ENCODE measurements at places on chromosomes 3 and 15.

- no peak for DNase-seq
Observed at GRCh38 chr3:170966495-170966894, 58.1 kb upstream of the EIF5A2 start.

DNA sequence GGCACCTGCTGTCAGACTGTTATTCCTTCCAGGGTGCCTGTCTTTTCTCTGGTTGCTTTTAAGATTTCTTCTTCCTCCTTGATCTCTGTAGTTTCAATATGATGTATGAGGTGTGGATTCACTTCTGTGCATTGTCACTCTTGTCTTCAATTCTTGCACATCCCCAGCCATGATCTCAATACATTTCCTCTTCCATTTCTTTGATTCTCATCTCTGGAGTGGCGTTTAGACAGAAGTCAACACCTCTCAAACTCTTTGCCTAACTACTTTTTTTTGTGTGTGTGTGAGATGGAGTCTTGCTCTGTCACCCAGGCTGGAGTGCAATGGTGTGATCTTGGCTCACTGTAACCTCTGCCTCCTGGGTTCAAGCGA is 224.4 kb upstream of the LYSMD4 start:
- no peak for DNase-seq

DNA sequence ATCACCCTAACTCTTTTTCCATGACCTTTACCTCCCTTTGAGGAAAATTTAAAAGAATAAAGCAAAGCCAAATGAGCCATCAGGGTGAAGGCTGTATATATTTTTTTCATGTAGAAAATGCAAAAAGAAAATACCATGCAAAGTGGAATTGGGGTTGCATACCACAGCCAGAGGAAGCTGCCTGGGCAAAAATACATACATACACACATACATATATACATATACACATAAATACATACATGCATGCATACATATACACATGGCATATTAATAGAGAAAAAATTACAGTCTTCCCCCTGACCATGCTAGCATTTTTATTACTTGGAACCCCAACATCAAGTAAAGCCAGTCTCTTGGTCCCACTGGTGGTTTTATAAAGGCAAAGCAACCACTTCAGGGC is 63.7 kb upstream of the TMCO5A start:
- DNase-seq = no peak

DNA sequence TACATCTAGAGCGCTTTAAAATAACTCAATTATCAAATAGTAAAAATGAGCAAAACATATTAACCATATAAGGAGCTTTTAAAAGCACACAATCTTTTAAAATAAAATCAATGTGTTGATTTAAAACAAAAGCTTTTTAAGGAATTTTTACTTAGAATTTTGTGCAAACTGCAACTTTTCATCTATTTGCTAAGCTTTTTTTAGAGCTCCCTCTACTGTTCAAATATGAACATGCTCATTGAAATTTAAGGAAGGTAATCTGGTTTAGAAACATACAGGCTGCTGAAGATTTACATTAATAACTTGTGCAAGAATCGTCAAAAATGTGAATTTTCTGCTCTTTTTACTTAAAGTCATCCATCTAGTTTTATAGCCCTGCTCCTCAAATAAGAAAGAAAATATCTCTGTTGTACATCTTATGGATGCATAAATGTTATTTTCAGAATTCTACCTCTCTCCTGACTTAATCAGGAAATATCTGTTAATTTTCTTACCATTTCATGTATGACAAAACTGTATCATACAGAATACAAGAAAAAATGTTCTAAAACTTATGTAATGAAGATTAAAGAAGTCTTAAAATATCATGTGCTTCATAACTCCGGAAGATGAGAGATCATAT is 469.4 kb upstream of the ROBO2 start:
- DNase-seq = no peak

GRCh38 chr3:7847021-7847420 is 654.6 kb upstream of the LMCD1 start:
- no peak for DNase-seq

DNA sequence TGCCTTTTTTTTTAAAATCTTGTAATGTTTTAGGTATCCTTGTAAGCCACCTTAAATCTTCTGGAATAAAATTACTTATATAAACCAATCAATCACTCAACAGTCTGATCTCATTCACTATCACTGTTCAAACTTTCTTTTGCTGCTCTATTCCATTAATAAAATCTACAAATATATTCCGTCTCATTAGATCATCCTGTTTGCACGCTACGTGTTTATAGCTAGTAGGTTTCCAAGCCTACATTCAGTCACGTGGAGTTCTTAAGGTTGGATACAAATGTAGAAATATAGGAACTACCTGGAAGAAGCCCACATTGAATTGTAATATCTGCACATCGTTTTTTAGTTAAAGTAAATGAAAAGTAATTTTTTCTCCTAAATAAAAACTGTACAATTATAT is 274.8 kb upstream of the CNTN4 start:
- no peak for DNase-seq

DNA sequence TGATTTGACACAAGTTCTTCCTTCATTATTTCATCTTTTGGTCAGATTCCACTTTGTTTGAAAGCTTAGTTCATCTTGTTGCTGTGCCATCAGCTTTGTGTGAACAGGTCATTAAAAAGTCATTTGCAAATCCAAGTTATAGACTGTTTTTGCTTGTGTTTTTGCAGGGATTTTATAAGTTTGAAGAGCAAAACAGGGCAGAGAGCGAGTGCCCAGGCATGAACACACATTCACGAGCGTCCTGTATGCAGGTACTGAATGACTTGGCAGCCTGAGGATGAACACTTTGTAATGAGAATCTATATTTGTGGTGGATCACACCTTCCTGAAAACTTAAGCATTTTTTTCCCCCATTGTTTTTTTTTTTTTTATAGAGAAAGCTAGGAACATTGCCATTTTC is 60.6 kb upstream of the SAMMSON start:
- no peak for DNase-seq

DNA sequence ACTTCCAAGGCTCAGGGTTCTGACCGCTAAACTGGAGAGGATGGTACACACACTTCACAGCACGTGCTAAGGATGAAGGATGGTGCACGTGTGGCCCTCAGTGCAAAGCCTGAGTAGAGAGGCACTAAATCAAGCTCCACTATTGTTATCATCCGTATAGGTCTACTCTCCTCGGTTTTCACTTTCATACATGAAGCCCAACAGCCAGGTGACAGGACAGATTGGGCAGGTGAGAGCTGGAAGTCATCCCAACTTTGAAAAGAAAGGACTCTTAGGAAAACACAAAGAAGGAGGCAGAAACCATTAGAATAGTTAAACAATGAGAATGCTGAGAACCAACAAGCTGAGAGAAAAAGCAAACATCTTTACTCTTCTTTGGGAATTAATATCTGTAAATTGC is 21.1 kb downstream of the MAGI1 start:
- no peak for DNase-seq

- no peak for DNase-seq
Observed at GRCh38 chr3:30289766-30290165, 316.6 kb upstream of the TGFBR2 start.

- no peak for DNase-seq
Observed at GRCh38 chr15:57694279-57694678, 12.2 kb upstream of the POLR2M start.

DNA sequence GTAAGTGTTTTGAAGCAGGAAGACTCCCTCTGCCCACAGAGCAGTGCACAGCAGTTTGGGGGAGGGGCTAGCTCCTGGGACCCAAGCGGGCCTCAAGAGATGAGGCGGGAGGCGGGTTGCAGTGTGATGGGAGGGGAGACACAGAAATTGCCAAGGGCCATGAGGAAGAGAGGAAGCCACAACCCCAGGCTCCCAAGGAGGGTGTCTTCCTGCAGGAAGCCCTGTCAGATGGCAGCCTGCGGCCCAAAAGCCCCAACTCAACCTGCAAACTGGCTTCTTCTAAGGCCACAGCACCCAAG is 7.3 kb upstream of the ISLR2 start:
- no peak for DNase-seq

DNA sequence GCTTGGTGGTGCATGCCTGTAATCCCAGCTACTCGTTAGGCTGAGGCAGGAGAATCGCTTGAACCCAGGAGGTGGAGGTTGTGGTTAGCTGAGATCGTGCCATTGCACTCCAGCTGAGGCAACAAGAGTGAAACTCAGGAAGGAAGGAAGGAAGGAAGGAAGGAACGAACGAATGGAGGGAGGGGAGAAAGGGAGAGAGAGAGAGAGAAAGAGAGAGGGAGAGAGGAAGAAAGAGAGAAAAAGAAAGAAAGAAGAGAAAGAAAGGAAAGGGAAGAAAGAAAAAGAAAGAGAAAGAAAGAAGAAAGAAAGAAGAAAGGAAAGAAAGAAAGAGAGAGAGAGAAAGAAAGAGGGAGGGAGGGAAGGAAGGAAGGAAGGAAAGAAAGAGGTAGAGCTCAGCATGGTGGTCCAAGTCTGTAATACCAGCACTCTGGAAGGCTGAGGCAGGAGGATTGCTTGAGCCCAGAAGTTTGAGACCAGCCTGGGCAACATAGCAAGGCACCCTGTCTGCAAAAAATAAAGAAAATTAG is 81.9 kb downstream of the P2RY1 start:
- no peak for DNase-seq

DNA sequence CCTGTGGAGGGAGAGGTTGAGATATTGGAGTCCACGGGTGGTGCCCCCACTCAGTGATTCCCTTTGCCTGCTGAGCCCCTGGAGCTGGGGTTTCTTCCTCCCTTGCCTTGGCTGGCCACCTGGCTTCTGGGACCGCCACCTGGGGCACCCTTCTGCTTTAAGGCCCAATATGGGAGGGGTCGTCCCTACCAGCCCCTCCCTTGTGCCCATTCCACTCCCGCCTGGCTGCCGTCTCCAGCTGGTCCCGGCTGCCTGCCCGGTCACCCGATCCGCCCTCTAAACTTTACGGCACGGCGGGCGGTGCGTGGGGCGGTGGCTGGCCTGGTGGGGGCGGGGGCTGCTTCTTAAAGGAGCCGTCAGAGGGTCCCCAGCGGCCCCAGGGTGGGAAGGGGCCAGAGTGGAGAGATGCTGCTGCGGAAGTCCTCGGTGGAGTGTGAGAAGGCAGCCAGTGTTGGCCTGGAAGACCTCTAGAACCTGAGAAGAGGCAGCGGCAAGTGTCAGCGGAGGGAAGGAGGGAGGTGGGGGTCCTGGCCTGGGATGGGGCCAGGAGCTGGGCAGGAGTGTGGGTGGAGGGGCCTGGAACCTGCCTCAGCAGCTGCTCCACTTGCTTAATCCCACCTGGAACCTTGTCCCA is 1.6 kb upstream of the SEMA3B start:
- no peak for DNase-seq

- DNase-seq = no peak
Observed at GRCh38 chr3:73508330-73508954, 116.3 kb downstream of the PDZRN3 start.

DNA sequence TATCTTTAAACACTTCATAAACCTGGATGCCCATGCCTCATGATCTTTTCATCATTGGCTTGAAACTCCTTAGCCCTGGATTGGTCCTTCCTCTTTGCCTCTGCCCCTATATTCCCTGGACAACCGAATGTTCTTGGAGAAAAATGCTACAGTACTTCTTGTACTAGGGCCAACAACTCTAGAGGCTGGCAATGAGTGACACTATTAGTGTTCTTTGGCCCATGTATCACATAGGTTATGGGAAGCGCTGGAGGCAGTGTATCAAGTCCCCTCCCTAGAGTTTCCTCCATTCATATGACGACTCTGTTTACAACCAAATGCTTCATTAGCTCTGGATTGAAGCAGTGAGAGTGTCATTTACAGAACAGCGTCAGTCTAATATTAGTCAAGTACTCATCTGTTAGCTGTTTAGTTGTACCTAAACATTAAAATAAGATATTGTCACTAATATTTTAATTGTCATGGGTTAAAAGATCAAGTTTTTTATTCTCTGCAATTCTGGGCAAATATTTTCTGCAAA is 66.4 kb upstream of the MYO5C start:
- no peak for DNase-seq

- no peak for DNase-seq
Observed at GRCh38 chr15:60945196-60945595, 283.9 kb downstream of the RORA start.

DNA sequence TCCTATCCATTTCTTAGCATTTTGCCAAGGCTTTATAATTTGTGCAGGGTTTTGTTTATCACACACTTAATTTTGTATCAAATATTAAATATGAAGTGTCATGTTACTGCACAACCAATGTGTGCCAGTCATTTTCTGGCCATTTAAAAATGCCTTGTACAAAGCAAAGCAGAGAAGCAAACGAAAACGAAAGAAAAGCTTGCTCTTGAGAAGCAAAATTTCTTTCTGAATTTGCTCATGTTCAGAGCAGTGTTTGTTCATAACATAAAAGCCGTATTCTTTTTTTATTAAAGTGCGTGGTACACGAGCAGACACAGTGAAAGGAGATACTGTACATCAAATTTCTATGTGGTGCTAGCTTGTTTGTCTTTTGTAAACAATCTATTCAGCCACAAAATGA is 792.6 kb downstream of the NAALADL2 start:
- DNase-seq = no peak

- no peak for DNase-seq
Observed at GRCh38 chr3:119237299-119237698, 3.4 kb downstream of the B4GALT4 start.

DNA sequence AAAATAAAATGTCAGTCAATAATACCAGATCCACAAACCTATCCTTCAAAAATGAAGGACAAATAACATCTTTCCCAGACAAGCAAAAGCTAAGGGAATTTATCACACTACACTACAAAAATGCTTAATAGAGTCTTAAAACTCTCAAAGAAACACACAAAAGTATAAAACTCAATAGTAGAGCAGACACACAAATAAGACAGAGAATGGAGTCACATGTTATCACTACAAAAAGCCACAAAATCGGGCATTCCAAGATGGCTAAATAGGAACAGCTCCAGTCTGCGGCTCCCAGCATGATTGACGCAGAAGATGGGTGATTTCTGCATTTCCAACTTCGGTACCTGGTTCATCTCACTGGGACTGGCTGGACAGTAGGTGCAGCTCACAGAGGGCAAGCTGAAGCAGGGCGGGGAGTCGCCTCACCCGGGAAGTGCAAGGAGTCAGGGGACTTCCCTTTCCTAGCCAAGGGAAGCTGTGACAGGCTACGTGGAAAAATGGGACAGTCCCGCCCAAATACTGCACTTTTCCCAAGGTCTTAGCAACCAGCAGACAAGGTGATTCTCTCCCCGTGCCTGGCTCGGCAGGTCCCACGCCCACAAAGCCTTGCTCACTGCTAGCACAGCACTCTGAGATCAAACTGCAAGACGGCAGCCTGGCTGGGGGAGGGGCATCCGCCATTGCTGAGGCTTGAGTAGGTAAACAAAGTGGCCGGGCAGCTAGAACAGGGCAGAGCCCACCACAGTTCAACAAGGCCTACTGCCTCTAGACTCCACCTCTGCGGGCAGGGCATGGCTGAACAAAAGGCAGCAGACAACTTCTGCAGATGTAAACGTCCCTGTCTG is 46.3 kb downstream of the SENP7 start:
- DNase-seq = no peak

DNA sequence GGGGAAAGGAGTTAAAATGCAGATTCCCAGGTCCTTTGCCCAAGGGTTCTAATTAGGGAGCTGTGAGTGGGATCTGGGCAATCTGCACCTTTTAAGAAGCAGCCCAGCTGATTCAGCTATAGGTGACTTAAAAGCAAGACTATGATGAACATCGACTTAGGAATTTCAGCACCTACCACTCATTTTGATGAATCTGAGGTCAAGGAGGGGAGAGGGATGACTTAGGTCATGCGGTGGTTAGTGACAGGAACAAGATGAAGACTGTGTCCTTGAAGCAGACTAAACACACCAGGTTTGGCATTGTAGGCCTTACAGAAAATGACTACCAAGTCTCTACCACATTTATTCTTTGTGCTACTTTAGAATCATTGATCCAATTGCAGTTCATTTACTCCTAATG is 196.3 kb downstream of the DTWD1 start:
- no peak for DNase-seq

Measured in NCI-H1694 (cell line).